ENCODE measurements at places on chromosomes 7 and 10.

DNA sequence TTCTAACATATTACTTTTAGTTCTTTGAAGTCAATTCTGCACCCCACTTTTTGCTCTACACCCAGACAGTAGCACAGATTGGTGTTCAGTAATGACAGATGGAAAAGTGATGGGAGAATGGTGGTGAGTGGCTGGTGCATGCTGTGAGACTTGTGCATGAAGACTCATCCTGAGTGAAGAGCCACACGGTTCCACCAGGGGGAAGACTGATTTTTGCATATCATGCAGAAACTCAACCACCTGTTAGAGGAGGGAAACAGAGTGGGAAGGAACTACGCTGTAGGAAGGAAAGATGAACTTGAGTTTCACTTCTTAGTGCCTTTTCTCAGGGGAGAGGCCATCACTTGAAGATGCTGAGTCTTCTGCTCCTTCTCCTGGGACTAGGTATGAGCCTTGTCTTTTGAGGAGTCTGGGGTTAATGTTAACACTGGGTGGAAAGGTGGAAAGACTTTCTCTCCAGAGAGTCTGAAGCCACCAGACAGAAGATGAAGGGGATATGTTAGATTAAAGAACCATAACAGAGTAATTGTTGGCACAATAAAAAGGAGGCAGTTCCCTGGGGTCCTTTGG lies 9.3 kb upstream of the PRSS1 start:
- no peak for DNase-seq

GRCh38 chr7:82886324-82886723 lies 276.4 kb downstream of the PCLO start:
- DNase-seq, result no peak

GRCh38 chr10:21212912-21213311 lies 312.6 kb downstream of the SKIDA1 start:
- no peak for DNase-seq

DNA sequence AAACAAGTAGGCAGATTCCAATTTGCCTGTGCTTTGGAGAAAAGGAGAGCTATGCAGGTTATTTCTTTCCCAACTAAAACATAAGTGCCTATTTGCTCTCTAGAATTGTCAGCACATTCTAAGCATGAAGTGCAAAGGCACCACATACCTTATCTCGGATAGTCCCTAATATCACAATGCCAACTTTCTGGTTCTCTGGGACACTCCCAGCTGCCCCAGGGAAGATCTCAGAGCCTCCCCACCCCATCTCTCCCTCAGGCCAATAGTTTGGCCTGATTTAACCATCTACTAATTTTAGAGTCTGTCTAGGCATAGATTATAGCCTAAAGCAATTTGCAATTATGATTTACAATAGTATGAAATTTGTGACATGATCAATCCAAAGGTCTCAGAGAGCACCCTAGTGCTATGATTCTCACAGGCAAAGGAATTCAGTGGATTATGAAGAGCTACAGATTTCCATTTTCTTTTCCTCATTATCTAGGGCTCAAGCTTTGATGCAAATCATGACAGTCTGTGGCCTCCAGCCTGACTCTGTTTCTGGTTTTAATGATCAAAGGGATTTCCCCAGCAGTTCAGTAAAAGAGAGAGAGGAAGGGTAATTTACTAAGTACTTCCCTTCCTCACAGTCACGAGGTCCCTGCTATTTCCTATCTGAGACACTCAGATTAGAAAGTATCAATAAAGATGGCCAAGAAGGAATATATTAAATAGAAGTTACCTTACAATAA lies 29.0 kb upstream of the IL6 start:
- no peak for DNase-seq

Measured in cardiac septum (tissue), 1 donor.